Small intestine (tissue), 16 donors: ENCODE measurements at places on chromosomes 7 and 10. TPM values are rescaled to one million over a fixed set of nuclear protein-coding genes. Genes with fewer than 3 reads are reported as not detected.

GRCh38 chr7:23520582-23520981 lies 11.2 kb downstream of the TRA2A start:
- H3K36me3 ChIP-seq: peaks cover 55% of the 10 kb centered on the region
- no peaks in the 10 kb centered on the region for H3K27me3 ChIP-seq
- no peak overlapping the region for H3K4me3 ChIP-seq
- peaks cover 7% of the 10 kb centered on the region for H3K4me1 ChIP-seq

DNA sequence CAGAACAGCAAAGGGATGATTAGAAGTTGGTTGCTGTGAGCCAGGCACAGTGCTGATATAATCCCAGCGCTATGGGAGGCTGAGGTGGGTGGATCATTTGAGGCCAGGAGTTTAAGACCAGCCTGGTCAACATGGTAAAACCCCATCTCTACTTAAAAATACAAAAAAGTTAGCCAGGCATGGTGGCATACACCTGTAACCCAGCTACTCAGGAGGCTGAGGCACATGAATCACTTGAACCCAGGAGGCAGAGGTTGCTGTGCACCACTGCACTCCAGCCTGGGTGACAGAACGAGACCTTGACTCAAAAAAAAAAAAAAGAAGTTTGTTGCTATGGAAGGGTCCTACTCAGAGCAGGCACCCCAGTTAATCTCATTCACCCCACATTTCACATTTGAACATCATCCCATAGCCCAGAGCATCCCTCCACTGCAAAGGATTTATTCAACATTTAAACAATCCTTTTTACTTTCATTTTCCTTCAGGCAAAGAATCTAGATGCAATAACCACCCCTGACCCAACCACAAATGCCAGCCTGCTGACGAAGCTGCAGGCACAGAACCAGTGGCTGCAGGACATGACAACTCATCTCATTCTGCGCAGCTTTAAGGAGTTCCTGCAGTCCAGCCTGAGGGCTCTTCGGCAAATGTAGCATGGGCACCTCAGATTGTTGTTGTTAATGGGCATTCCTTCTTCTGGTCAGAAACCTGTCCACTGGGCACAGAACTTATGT lies 4.1 kb downstream of the IL6 start:
- H3K36me3 ChIP-seq: no peaks in the 10 kb centered on the region
- H3K4me3 ChIP-seq: no peak overlapping the region
- H3K27ac ChIP-seq: no peak overlapping the region

IDI2 gene
- polyA plus RNA-seq: not detected

DNA sequence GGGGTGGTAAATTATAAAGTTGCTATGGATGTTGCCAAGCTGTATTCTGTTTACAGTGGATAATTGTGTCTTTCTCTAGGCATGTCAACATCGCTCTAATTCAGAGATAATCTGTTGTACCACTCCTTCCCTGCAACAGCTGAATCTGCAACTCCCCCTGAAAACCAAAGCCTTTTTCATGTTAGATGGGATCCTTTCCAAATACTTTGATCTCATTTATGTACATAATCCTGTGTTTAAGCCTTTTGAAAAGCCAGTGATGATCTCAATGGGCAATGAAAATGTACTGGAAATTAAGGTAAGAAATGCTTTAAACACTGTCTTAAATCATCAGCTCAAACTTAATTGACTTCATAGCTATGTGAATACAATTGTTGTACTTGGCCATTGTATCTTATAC lies 91.0 kb downstream of the MET start:
- H3K27ac ChIP-seq: no peak overlapping the region
- no peaks in the 10 kb centered on the region for H3K27me3 ChIP-seq
- no peak overlapping the region for H3K4me3 ChIP-seq
- H3K36me3 ChIP-seq: no peaks in the 10 kb centered on the region

MMD2 gene
- 0.12 TPM for polyA plus RNA-seq

GDF2 gene
- polyA plus RNA-seq: not detected

DNA sequence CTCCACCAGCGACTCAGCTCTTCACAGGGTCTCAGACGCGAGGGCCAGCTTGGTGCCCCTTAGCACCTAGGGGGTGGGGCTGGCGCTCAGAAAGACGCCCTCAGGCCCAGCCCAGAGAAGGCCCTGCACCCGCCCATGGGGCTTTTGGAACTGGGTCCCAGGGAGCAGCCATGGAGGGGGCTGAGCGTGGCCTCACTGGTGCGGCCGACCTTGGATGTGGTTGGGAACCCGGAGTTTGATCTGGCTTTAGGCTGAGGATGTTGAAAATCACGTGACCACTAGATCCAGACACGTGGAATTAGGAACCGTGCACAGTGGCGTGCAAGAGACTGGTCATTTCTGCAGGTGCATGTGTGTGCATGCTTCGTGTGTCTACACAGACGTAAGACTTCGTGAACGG lies 185.4 kb downstream of the DNAJB6 start:
- H3K27me3 ChIP-seq: no peaks in the 10 kb centered on the region
- H3K27ac ChIP-seq: no peak overlapping the region
- DNase-seq: no peak
- no peaks in the 10 kb centered on the region for H3K4me1 ChIP-seq
- H3K4me3 ChIP-seq: no peak overlapping the region

PRF1 gene
- polyA plus RNA-seq: 2.0 TPM

DNA sequence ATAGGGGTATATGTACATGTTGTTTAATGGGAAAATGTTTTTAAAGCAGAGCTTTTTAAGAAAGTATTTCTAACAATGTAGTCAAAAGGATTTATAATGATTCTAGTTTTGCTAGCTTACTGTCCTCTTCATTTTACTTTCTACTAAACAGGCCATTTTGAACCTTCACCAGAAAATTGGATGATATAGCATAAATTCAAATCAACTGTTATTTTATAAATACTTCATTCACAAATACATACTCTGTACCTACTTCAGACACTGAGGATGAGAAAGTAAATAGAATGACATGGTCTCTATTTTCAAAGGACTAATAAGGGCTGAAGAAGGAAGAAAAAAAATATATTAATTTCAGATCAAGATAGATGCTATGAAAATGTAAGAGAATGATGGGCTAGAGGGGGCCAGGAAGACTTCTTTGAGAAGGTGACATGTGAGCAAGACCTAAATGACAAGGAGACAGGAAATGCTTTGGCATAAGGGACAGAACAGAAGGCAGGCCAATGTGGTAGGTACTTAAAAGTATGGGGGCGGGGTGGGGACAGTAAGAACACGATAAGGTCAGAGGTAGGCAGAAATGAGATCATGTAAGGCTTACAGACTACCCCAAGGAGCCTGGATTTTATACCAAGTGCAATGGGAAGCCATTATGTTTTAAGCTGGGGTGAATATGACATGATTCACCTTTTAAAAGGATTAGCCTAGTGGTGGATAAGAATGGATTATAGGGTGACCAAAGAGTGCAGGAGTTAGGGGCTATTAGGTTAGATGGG lies 5.2 kb downstream of the NAMPT start:
- no peak overlapping the region for H3K4me3 ChIP-seq
- no peak for DNase-seq
- H3K36me3 ChIP-seq: peaks cover 10% of the 10 kb centered on the region
- H3K4me1 ChIP-seq: peaks cover 4% of the 10 kb centered on the region
- no peaks in the 10 kb centered on the region for H3K27me3 ChIP-seq

DNA sequence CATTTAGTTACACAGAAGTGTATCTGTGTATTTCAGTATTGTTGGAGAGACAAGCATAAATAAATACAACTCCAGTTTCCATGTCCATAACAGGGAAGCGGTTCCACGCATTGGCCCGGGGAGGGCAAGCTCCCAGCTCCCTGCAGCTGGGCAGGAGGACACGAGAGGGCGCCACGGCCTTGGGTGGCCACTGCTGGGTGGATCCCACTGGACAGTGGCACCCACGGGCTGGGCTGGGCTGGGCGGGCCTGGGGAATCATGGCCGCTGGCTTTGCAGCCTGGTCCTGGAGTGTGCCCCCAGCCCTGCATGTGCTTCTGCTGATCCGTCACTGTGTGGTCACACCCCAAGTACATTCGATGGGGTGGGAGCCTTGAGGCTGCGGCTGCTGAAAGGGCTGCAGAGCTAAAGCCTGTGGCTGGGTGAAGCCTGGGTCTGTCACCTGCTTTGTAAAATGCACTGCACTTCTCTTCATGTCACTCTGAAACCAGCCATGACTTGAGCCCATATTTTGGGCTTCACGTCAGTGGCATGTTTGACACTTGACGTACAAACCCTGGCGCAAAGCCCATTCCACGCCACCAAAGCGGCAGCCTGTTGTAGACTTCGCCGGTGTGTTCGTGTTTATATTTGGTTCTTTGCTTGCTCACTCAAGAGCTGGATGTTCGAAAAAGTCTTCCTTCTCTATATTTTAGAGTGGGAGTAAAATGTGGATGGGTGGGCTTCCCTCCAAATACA lies 27.5 kb downstream of the LRRC27 start:
- H3K4me3 ChIP-seq: no peak overlapping the region
- H3K27ac ChIP-seq: no peak overlapping the region
- no peaks in the 10 kb centered on the region for H3K27me3 ChIP-seq
- H3K4me1 ChIP-seq: no peaks in the 10 kb centered on the region
- no peak for DNase-seq

DNA sequence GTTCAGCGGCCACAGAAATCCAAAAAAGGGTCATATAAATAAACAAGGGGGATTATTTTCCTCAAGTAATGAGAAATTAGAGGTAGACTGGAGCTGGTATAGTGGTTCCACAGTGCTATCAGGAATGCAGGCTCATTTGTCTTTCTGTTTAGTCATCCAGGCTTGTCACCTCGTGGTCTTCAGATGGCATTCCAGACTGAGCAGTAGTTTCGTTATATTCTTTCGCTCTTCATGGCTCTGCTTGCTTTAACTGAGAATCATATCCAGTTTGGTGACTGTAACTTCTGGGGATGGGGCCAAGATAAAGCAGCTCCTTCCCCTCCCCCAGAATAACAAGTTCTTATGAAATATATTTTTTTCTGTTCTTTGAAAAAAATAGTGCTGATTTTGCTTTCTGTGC lies 9.5 kb downstream of the ANKIB1 start:
- no peaks in the 10 kb centered on the region for H3K36me3 ChIP-seq
- DNase-seq: no peak
- H3K4me3 ChIP-seq: no peak overlapping the region

DNA sequence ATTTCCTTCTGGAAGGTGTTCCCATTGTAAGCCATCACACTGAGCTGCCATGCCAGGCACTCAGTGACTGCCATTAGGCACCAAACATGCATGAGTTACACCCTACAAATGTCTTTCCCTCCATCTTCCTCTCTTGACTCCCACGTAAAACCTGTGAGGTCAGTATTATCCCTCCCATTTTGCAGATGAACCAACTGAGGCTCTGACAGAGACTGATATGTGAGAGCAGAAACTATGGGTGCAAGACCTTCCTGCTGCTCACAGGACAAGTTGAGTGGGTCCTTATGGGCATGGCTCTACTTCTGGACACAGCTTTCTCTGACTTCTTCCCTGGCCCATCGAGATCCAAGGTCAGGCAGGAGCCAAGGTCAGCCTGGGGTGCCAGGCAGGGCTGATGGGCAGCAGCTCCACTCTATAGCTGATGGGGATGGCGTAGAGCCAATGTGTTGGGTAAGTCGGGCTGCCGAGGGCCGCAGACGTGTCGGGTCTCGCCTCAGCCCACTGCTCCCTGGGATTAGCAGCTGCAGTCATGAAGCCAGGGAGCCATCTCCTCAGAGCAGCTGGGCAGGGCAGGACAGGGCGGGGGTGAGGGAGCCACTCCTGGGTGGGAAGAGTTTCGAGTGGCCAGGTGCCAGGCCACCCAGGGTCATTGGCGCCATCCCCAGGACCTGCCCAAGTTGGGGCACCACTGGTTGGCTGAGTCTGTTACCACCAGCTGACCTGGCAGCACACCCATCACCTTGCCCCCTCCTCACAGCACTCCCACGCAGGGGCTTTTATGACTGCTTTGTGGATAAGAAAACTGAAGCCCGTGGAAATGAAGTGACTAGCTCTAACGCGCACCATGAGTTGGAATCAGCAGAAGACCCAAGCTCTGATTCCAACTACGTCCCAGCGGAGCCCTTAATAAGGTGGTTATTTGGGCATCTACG lies 117.8 kb upstream of the ZMIZ1 start:
- H3K27ac ChIP-seq: no peak overlapping the region
- no peaks in the 10 kb centered on the region for H3K27me3 ChIP-seq
- no peaks in the 10 kb centered on the region for H3K36me3 ChIP-seq
- no peak for DNase-seq

PRKCQ gene
- 0.91 TPM for polyA plus RNA-seq

DNA sequence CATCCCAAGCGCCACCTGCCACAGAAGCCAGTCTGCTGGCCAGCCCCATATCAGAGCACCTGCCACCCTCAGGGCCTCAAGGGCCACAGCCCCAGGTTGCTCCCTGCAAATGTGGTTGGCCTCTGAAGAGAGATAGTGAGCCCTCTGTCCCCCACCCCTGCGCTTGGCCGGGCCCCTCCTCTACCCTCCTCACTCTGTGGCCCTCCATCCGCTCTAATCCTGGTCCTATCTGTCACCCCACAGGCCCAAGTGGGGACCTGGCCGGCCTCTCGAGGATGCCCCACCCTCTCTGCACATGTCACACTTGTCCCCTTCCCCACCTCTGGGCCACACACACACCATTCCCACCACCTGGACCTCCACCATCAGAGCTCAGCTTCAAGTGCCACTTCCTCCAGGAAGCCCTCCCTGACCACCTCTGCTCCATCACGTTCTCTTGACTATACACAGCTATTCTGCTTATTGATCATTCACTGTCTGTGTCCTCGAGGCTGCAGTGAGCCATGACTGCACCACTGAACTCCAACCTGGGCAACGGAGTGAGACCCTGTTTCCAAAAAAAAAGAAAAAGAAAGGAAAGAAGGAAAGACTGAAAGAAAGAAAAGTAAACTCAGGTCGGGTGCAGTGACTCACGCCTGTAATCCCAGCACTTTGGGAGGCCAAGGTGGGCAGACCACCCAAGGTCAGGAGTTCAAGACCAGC lies 42.4 kb downstream of the TNRC18 start:
- peaks cover 7% of the 10 kb centered on the region for H3K36me3 ChIP-seq
- H3K27ac ChIP-seq: no peak overlapping the region

GRCh38 chr7:121069346-121070100 lies 81.0 kb downstream of the CPED1 start:
- no peaks in the 10 kb centered on the region for H3K27me3 ChIP-seq
- no peaks in the 10 kb centered on the region for H3K36me3 ChIP-seq
- H3K4me1 ChIP-seq: no peaks in the 10 kb centered on the region
- H3K4me3 ChIP-seq: no peak overlapping the region
- no peak for DNase-seq
- H3K27ac ChIP-seq: no peak overlapping the region

GRCh38 chr10:69089638-69090599 lies 2.0 kb downstream of the SRGN start:
- H3K27ac ChIP-seq: peak overlapping the region; percentile 20
- DNase-seq: peak; percentile 42
- no peak overlapping the region for H3K4me3 ChIP-seq
- H3K36me3 ChIP-seq: no peaks in the 10 kb centered on the region
- no peaks in the 10 kb centered on the region for H3K4me1 ChIP-seq
- no peaks in the 10 kb centered on the region for H3K27me3 ChIP-seq

GRCh38 chr7:27094304-27095049 lies 1.3 kb downstream of the HOXA1 start:
- peaks cover 8% of the 10 kb centered on the region for H3K27me3 ChIP-seq
- no peak overlapping the region for H3K27ac ChIP-seq
- no peak overlapping the region for H3K4me3 ChIP-seq
- H3K4me1 ChIP-seq: no peaks in the 10 kb centered on the region

- H3K27me3 ChIP-seq: no peaks in the 10 kb centered on the region
- H3K36me3 ChIP-seq: peaks cover 12% of the 10 kb centered on the region
- no peak overlapping the region for H3K27ac ChIP-seq
- peaks cover 3% of the 10 kb centered on the region for H3K4me1 ChIP-seq
- DNase-seq: peak; percentile 19
Observed at GRCh38 chr7:129394101-129394500, 40.1 kb upstream of the STRIP2 start.

GRCh38 chr7:139358541-139359365 lies 941 bp upstream of the LUC7L2 start:
- no peaks in the 10 kb centered on the region for H3K27me3 ChIP-seq
- H3K27ac ChIP-seq: peak overlapping the region; percentile 99
- DNase-seq: peak; percentile 51
- peaks cover 6% of the 10 kb centered on the region for H3K4me1 ChIP-seq
- peak overlapping the region; percentile 96 for H3K4me3 ChIP-seq

NUTM2A gene
- polyA plus RNA-seq: 1.7 TPM
